NCI-H2171 (cell line): ENCODE measurements at places on chromosomes 4 and X.

- no peak for DNase-seq
These were observed 163.5 kb upstream of the SPIN4 start for GRCh38 chrX:63514569-63515080.

DNA sequence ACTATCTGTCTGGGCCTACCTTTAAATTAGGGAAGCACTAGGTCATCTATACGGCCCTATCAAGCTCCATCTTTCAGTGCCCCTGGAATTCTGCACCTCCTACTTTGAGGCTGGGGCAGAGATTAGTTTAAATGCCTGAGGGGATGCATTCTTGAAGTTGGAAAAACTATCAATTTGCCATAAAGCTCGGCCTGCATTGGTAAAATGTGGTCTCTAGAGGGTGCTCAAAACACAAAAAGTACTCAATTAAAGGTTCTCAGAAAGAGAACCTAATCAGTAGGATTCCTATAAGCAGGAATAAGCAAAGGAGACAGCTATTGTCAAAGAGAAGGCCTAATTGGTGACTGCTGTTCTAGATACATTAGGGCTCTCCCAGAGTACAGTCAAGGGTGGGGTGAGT lies 111.7 kb downstream of the AMER1 start:
- DNase-seq: no peak

- no peak for DNase-seq
These were observed 272.8 kb upstream of the TENM3 start for GRCh38 chr4:181970366-181970765.

GRCh38 chr4:185383451-185383850 lies 12.3 kb downstream of the LRP2BP start:
- no peak for DNase-seq

- DNase-seq: no peak
These were observed 4.8 kb upstream of the TENM3 start for GRCh38 chr4:182238355-182238931.

GRCh38 chrX:71999535-71999934 lies 88.9 kb downstream of the NHSL2 start:
- no peak for DNase-seq

DNA sequence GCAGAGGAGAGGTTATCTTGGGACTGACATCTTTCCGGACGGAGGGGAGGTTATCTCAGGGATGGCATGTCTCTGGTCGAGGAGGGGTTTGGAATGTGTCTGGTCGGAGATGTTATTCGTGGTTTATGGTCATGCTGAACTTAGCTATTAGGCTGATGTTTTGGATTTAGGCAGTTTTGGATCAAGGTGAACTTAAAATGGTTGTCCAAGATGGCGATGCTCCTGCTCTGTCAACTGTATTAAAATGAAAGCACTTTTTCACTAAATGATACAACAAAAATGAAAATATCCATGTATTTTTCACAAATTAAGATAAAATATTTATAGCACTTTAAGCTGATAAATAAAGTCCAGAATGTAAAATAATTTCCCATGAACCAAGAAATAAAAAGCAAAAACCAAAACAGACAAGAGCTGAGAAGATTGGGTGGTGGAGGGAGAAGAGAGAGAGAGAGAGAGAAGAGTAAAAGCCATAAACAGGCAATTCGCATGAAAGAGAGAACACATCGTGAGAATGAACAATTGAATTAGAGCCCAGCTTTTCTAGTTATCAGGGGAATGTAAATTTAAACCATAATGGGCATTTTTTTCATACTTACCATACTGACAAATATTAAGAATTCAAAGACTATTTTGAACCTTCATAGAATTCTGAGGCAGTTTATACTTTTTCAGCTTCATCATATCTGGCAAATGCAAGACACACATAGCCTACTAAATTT lies 2236.0 kb upstream of the AGA start:
- DNase-seq: no peak

DNA sequence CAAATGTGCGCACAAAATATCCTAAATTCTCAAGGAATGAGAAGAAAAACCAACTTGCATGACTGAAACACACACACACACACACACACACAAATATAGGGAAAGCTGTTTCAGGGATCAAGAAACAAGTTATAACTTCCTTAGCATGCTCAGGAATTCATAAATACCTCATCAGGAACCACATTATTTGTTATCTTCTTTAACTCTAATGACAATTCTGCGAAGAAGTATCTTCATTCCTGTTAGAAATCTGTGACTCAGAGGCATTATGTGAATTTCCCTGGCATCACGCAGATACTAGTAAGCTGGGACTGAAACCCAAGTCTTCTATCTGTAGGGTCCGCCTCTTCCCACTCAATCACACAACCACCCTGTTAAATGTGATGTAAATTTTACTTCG lies 30.3 kb downstream of the TMPRSS11A start:
- DNase-seq: no peak

DNA sequence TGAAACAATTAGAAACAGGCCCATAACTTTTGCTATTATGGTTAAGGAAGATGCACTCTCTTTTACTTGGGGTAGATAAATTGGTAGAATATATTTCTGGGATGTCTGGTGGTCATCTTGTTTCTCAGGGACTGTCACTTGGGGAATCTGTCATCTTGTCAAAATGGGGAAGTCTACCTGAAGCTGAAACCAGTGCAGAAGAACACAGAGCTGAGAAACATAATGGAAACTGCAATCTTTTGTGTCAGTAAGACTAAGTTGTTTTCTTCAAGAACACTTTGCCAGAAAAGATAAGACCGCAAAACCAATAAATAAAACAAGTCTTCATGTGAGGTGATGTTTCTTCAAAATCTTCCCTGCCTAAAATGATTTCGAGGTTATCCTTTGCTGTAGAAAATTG lies 92.0 kb downstream of the NAA11 start:
- DNase-seq: no peak
